ENCODE measurements at places on chromosomes 4 and X.

GRCh38 chr4:142818476-142818875 is 27.6 kb downstream of the INPP4B start:
- no peak for DNase-seq

DNA sequence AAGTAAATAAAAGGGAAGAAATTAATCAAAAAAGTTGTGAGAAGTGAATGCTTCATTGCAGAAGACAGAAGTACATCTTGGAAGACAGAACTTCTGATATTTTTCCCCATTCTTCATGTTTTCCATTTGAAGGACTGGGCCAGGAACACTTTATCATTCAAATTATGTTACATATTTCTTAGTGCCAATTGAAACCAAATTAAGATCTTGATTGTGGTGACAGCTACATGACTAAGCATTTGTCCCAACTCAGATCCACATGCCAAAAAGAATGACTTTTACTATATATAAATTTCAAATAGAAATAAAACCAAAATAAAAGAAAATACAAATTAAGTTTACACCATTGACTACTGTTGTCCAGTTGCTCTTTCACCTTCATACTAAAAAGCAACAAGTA is 14.0 kb upstream of the FGF5 start:
- no peak for DNase-seq

- peak; percentile 88 for DNase-seq
Measured at GRCh38 chrX:12974305-12974795, 560 bp upstream of the TMSB4X start.

- no peak for DNase-seq
Measured at GRCh38 chr4:48093991-48094416, 40.0 kb downstream of the TXK start.

GRCh38 chr4:124713185-124713592 is 657 bp upstream of the ANKRD50 start:
- DNase-seq = peak; percentile 88

DNA sequence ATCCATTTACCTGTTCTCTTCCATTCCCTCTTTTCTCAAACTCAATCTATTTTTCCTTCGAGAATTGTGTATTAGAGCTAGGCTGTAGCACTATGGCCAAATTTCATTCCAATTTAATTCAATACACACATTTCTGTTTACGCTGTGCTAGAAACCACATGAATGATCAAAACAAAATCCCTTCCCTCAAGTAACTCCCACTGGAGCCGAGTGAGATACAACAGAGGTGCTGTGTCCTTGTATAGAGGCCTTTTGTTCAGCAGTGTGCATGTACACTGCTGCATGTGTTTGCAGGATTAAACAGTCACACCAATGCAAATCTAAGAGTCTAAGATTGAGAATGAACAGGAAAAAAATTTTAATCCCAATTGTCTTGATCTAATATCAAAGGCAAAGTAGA is 734.2 kb downstream of the RAPGEF2 start:
- DNase-seq = no peak

- no peak for DNase-seq
Measured at GRCh38 chr4:119493419-119493818, 135.2 kb downstream of the PDE5A start.

DNA sequence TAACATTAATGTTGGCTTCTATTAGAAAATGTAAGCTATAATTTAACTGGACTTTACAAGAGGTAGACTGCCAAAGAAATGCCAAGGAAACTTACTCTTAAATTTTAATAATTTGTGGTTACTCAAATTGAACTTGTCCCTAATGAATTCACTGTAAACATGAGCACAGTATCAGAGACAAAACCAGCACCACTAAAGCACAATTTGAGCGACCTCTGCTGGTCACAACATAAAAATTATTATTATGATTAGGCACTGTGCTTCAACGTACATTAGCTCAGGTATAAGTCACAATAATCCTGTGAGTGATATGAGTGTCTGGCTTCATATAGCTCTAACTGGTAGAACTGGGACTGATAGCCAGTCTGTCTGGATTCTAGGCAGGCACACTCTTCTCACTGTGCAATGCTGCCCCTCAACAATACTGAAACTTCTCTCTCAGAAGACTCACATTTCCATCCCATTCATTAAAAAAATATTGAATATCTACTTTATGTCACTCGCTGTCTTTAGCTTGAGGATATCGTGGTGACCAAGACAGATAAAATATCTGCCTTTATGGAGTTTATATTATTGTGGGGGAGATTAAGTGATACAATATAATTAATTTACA is 8.0 kb downstream of the NUDT6 start:
- DNase-seq = no peak

GRCh38 chr4:86608757-86609375 is 14.8 kb downstream of the PTPN13 start:
- DNase-seq = no peak

DNA sequence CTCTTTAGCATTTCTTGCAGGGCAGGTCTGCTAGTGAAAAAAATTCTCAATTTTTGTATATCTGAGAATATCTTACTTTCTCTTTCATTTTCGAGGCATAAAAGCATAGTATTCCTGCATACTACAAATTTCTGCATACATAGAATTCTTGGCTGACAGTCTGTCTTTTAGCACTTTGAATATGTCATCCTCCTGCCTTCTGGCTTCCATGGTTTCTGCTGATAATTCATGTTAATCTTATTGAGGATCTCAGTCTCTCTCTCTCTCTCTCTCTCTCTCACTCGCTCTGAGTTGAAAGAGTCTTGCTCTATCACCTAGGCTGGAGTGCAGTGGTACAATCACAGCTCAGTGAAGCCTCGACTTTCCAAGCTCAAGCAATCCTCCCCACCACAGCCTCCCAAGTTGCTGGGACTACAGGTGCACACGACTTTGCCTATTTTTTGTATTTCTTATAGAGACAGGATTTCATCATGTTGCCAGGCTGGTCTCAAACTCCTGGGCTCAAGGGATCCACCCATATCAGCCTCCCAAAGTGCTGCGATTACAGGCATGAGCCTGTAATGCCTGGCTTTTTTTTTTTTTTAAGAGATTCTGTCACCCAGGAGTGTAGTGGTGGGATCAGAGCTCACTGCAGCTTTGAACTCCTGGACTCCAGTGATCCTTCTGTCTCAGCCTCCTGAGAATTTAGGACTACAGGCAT is 161.3 kb downstream of the FNIP2 start:
- DNase-seq = no peak

- no peak for DNase-seq
Measured at GRCh38 chr4:27873596-27873995, 1013.0 kb downstream of the STIM2 start.

- no peak for DNase-seq
Measured at GRCh38 chr4:74932010-74932409, 906 bp upstream of the PARM1 start.

DNA sequence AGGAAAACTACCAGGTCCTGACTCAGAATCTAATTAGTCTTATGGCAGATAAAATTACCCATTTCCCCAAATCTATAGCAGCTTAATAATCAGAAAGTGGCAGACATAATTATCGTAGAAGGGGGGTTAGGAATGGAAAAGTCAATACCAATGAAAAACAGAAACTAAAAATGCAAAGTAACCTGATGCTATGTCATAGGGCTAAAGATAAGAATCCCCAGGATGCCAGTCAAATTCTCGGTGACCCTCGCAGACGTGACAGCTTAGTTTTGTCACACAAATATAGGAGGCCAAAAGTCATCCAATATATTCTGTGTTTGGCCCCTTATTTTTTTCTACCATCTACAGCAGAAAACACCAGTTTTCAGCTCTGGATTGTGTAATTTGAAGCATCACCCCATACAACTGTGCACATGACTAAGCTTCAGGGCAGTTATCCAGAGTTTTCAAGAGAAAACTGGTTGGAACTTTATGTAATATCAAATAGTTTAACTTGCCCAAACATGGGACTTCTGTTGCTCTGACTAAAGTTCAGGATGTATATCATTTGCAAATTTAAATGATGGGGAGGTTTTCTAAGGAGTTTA is 30.9 kb downstream of the RASSF6 start:
- DNase-seq = no peak

DNA sequence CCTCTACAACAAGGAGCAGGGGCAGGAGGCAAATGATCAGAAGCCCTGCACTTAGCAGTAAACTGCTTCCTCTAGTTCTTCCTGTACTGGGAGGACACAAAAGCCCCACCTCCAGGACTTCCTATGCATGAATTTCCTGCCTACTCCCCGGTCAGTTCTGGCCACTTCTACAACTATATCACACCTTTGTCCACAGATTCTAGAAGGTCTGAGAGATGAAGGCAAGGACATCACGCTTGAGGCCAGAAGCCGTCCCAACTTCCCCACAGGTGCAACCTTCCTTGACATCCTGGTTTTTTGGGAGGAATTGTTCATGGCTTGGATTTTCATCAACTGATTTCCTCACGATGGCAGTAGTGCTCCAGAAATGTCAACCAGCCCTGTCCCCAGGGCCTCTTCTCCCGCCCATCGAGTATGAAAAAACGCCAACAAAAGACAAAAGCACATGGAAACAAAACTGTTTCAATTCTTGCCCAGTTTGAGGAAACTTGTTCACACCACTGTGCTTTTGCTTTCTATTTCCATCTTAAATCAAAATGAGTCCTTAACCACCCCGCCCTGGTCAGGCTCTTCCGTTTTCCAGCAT is 206.5 kb upstream of the STK26 start:
- DNase-seq = peak; percentile 84

- DNase-seq = no peak
Measured at GRCh38 chr4:170015285-170015684, 10.9 kb downstream of the MFAP3L start.

GRCh38 chr4:138555584-138555983 is 313.4 kb upstream of the SLC7A11 start:
- no peak for DNase-seq

- no peak for DNase-seq
Measured at GRCh38 chr4:123616951-123617461, 220.4 kb downstream of the SPRY1 start.

DNA sequence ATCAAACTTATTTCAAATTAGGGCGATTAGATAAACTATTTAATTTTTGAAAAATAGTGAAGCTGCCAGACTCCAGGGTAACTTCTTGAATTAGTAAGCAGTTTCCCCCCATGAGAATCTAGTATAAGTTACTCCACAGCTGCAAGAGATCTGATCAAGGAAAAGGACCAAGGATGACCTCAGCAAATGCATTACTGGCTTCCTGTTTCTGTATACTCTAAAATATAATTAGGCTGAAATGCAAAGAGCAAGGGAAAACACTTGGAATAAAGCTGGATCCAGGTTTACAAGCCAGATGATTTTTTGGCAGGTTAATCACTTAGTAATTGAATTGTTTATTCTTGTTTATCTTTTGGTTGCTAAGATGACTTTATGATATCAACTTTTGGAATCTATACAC is 13.4 kb upstream of the P2RY10 start:
- DNase-seq = no peak

GRCh38 chr4:53541577-53542206 is 49.6 kb downstream of the LNX1 start:
- no peak for DNase-seq

DNA sequence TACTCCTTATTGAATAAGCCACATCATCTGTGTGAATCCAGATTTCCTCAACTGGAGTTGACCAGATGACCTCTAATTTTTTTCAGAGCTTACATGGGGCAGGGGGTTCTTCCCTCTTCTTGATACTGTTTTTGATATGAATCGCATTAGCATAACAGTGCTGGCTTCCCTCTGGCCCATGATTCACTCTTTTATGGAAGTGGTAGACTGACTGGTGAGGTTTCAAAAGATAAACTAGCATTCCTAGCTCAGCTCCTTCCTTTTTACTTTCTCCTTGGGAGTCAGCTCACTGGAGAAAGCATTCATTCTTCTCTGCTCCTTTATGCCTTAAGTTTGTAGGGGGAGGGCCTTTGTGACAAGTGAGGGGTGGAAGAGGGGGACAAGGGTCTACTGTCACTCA is 161.0 kb upstream of the FGF13 start:
- no peak for DNase-seq

GRCh38 chrX:14029039-14029424 is 660 bp downstream of the GEMIN8 start:
- no peak for DNase-seq

- DNase-seq = no peak
Measured at GRCh38 chr4:6365545-6366086, 96.0 kb downstream of the WFS1 start.

DNA sequence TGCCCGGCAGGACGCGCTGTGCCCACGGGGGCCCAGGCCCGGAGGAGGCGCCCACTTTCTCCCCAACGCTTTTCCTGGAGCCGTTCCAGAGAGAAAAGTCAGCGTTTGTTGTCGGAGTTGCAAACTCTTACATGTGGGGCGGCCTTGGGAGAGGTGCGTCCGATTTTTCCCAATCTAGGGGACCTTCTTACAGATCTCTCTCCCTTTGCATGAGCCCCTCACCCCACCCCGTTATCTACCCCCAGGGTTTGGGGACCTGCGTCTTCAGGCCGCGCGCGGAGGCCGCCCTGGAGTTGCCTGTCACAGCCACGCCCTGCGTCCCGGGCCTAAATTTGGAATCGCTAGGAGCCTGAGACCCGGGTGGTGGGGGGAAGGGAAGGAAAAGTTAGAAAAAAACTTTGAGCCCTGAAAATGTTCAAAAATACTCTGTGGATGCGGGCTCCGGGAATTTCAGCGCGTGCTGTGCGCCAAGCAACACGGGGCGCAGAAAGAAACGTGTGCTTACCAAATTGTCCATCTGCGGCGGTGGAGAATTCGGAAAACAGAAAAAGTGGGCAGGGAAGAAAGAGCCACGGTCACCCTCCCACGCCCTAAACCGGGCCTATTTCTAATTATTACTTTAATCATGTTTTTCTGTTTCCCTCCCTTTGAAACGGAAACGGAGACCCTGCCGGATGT is 587 bp downstream of the CD99 start:
- peak; percentile 87 for DNase-seq

DNA sequence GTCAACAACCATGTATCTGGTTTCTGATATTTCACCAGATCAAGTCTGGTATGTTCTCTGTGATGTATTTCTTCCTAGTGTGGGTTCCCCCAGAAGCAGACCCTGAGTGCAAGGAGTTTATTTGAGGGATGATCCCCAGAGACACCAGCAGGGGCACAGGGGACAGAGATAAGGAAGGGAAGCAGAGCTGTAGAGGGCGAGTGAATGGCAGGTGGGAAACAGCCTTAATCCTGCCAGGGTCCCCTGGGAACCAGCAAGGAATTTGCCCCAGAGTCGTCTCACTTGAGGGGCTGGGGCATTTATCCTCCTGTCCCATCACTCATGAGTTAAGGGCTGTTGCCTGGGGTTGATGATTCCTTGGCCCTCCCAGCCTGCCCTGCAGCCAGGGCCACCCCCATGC is 206.4 kb upstream of the BCOR start:
- no peak for DNase-seq

- DNase-seq = no peak
Measured at GRCh38 chr4:136337216-136337615, 1195.1 kb downstream of the PCDH18 start.

GRCh38 chr4:82247171-82247570 is 126.6 kb downstream of the HNRNPD start:
- no peak for DNase-seq

- no peak for DNase-seq
Measured at GRCh38 chrX:34332334-34332733, 200.2 kb upstream of the FAM47A start.

- no peak for DNase-seq
Measured at GRCh38 chr4:186999686-187000085, 276.0 kb upstream of the FAT1 start.
